ENCODE measurements at places on chromosomes 6 and 20.
A peak's percentile ranks its signal among the peaks of the same experiment; 100 is the strongest.

DNA sequence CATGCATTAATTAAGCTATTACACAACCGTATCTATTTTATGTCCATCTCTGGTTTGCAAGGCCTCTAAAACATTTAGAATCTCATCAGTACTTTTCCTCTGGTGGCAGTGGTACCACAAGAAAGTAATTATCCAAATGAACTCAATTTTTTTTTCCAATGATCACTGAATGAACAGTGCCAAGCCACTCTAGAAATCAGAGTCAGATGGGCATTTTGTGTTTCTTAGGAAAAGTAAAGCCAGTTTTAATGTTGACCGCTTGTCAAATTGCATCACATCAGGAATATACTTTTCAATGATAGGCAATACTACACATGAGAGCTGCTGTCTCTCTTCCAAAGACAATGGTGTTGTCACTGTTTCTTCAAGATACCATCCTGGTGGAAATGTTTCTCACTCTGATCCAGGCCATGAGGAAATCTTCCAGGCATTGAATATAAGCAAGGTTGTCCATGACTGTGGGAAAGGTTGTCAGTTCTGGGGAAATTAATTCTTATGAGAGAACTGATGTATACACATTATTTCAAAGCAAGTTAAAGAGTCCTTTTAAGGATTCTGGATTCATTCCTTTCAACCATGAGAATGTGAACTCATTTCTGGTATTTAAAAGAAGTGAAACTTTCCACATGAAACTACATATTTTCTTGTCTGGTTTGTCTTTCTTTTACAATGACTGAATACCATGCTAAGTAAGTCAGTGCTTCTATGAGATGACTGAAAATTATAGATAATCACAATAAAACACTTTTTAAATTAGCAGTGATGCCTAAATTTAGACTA is 108.8 kb upstream of the TCF21 start:
- DNase-seq: no peak

GRCh38 chr6:30002871-30003270 is 58.2 kb upstream of the POLR1H start:
- no peak for DNase-seq

GRCh38 chr20:43658723-43659419 is 8.0 kb upstream of the MYBL2 start:
- DNase-seq: no peak

GRCh38 chr6:80548532-80548931 is 442.1 kb downstream of the BCKDHB start:
- DNase-seq: no peak

DNA sequence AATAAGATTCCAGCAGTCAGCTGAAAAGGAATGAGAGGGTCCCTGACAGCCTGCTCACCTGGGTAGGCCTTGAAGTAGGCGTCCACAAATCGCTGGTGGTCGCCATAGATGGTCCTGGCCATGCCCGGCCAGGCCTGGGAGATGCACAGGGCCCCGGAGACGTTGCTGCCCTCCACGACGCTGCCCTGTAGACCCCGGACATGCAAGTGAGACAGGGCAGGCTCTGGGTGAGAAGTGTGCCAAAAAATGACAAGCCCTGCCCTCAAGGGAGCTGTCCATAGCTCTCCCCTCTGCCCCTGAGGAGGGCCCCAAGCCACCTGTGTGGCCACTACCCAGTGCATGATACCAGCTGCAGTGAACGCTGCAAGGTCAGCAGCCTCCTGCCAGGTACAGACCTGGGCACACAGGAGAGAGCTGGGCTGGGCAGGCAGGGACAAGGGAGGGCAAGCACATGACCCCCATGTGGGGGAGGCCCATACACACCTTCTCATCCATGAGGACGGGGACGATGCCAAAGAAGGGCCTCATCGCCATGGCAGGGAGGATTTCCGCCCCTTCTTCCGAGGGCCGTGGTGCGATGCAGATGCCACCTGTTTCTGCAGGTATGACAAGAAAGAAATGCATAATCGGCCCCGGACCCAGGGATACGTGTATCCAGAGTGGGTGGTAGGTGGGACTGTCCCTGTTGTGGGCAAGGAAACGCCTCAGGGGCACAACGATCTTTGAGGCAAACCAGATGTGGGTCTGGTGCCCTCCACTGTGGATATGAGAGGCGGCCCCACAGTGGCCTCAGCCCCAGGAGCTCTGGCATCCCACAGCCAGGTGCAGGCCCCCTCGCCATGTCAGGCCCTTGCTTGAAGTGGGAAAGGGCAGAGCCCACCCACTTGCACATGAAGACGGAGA is 21.2 kb upstream of the APMAP start:
- no peak for DNase-seq

- no peak for DNase-seq
These were observed 9.9 kb downstream of the ANKRD66 start for GRCh38 chr6:46756469-46757213.

DNA sequence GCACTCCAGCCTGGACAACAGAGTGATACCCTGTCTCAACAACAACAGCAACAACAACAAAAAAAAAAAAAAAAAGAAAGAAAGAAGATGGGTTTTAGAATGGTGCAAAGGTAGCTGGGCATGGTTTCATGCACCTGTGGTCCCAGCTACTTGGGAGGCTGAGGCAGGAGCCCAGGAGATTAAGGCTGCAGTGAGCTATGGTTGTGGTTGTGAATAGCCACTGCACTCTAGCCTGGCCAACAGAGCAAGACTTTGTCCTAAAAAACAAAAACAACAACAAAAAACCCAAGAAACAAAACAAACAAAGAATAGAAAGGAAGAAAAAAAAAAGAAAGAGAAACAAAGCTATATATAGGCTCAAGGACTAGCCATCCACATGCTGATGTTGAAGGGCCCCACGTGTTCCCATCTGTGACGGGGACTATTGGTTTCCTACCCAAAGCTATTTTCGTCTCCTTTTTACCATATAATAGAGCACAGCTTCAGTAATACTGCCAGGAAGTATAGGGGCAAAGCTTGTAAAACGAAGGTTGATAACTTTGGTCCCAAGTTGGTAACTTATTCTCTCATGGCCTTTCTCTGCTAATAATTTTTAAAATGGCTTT is 7.9 kb upstream of the EEF1E1 start:
- DNase-seq: no peak

- DNase-seq: no peak
These were observed 4.2 kb upstream of the CTSZ start for GRCh38 chr20:59010995-59011873.

GRCh38 chr20:40633123-40633850 is 55.7 kb downstream of the MAFB start:
- no peak for DNase-seq

DNA sequence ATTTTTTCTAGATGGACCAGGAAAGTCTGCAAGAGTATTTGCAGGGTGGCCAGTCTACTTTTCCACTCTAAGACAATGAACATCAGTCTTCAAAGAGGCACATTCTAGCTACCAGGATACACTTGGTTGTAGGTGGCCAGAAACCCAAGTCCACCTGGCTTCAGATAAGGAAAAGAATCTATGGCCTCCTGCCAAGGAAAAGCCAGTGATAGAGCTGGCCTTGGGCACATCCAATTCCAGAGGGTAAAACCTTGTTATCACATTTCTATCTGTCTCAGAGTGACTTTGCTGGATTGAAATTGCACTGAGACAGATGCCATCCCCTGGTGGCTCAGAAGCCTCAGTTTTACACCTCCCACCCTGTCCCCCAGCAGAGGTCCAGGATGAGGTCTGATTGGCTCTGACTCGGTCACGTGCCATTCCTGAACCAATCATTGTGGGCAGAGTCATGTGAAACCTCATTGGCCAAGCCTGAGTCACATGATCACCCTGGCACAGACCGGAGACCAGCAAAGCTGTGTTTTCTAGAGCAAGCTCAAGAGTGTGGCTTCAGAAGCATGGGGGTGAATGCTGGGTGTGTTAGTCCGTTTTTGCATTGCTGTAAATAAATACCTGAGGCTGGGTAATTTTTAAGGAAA is 497.4 kb upstream of the SULF2 start:
- DNase-seq: no peak

DNA sequence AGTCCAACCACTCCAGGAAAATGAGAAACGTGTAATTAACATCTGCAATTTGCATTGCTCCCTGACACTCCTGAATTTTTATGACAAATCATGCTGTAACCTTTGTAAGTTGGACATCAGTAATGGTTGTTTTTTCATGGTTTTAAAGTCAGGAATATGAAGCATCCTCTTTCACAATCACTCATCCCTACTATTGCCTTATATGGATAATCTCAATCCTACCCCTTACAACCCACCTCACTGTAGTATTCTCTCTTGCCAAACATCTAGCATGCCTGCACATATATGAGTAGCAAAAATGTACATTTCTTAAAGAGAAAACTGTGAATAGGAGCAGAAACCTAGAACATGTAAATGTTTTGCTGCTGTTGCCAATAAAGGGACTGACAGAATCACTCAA is 729.5 kb downstream of the KIF16B start:
- DNase-seq: no peak

GRCh38 chr20:37267667-37268313 is 6.2 kb upstream of the GHRH start:
- DNase-seq: no peak

GRCh38 chr6:39426073-39426456 is 103.6 kb upstream of the KCNK16 start:
- no peak for DNase-seq

DNA sequence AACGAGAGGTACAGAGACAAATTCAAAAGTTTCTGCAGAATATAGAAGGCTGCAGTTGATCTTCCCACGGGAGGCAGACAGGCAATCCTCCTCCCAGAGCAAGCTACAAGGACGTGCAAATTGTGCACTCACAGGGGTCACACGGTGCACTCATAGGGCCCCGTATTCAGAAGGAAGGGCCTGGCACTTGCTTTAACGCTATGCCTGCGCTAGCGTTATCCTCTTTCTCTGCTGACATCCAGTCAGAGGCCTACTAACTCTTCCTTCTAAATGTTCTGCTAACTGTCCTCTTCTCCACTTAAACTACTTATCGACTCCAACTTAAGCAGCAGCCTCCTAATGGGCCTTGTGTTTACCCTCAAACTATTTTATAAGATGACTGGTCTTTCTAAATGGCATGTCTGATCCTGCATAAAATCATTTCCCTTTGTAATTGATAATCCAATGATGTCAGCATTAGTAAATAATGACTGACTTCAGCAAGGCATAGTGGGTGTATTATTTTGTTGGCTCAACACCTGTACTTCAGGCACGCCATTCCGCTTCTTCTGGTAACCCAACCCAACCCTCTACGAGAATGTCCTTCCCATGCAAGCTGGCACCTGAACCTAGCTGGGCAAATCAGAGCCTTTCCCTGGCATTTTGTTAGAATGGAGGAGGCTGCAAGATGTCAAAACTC is 2.2 kb downstream of the IFNGR1 start:
- no peak for DNase-seq

DNA sequence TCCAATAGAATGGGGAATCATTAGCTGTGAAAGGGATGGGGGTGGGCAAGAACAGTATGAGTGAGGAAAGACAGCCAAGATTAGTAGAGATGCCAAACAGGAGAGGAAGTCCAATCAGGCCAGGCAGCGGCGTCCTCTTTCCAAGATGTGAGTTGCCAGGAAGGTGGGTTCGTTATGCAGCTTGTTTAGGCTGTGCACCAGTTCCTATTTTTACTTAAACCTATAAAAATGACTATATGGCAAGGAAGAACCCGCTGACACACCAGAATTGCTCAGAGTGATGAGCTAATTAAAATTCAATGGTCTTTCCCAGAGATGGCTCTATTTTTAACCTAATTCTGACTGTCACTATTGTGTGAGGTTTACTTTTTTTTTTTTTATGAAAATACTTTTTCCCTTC is 88.2 kb downstream of the SLC22A23 start:
- DNase-seq: no peak

- peak; percentile 55 for DNase-seq
These were observed 33.0 kb upstream of the POU5F1 start for GRCh38 chr6:31203345-31203979.

GRCh38 chr6:4969609-4970285 is 34.1 kb downstream of the RPP40 start:
- no peak for DNase-seq

GRCh38 chr6:87723170-87724078 is 21.4 kb upstream of the AKIRIN2 start:
- no peak for DNase-seq

DNA sequence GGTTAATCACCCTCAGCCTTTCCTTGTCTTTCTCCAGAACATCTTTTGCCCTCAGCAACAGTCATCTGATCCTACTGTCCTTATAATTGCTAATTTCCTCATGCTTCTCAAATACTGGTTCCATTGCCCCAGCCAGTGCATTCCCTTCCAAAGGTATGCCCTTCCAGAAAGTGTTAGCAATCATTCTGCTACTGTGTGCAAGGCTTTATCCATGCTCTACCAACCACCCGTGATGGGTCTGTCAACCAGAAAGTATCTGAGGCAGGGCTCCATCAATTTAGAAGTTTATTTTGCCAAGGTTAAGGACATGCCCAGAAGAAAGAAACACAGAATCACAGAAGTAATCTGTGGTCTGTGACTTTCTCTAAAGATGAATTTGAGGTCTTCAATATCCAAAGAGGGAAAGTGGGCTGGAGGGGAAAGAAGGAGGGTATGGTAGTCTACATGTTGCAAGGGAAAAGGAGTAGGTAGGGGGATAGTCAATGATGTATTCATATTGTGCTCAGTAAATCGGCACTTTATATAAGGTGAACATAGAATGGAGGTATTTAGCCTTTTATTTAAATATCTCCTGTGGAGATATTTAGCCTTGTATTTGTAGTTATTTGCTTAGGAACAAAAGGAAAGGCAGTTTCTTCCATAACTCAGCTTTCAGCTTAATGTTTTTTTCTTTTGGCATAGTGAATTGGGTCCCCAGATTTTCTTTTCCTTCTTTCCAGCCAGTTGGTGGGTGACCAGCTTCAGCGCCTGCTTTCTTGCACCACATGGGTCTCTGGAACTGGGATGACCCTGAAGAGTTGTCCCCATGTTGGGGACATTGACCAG is 35.2 kb upstream of the PAQR8 start:
- DNase-seq: no peak

GRCh38 chr6:83978324-83978734 is 55.2 kb upstream of the MRAP2 start:
- DNase-seq: no peak

DNA sequence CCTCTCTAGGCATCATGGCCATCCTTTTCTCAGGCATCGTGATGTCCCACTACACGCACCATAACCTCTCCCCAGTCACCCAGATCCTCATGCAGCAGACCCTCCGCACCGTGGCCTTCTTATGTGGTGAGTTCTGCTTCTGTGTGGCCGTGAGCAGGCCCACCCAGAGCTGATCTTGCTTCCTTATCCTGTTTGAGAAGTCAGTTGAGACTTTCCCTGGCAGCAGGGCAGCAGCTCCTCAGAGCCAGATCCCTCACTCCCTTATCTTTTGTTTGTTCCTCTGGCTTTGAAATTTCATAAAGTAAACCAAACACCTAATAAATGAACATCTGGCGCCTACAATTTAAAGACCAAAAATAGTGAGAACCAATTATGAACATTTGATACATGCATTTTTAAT is 40.6 kb downstream of the SPATA2 start:
- DNase-seq: no peak

DNA sequence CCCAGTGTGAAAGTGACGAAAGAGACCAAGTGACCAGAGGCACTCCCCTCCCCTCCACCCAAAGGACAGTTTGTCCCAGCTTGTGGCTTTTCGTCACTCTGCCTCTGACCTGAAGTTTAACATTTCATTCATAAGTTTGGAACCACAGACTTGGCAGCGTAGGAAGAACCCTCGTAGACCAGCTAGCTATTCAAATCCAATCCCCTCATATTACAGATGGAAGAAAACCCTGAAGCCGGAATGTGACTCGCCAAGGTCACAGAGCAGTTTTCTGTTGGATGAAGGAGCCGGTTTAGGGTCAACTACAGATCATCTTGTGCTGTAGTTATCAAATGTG is 3.9 kb upstream of the SYS1 start:
- DNase-seq: no peak
